Hematopoietic multipotent progenitor cell treated with erythropoietin and hydrocortisone succinate and interleukin-3 and kit ligand, for 17 days (in vitro differentiated cells): ENCODE measurements at places on chromosomes 11 and 22.
A peak's percentile ranks its signal among the peaks of the same experiment; 100 is the strongest.

GRCh38 chr11:72670041-72670440, 4.2 kb downstream of the PDE2A start:
- DNase-seq, result no peak

- no peak for DNase-seq
Measured at GRCh38 chr11:95922536-95923438, 1.1 kb downstream of the MTMR2 start.

- no peak for DNase-seq
Measured at GRCh38 chr22:43247546-43248260, 60.8 kb upstream of the TTLL12 start.

GRCh38 chr11:35402751-35403660, 16.4 kb downstream of the SLC1A2 start:
- DNase-seq, result no peak

- no peak for DNase-seq
Measured at GRCh38 chr11:4059424-4059823, 35.2 kb upstream of the RRM1 start.

- no peak for DNase-seq
Measured at GRCh38 chr22:35037089-35037488, 28.9 kb upstream of the ISX start.

DNA sequence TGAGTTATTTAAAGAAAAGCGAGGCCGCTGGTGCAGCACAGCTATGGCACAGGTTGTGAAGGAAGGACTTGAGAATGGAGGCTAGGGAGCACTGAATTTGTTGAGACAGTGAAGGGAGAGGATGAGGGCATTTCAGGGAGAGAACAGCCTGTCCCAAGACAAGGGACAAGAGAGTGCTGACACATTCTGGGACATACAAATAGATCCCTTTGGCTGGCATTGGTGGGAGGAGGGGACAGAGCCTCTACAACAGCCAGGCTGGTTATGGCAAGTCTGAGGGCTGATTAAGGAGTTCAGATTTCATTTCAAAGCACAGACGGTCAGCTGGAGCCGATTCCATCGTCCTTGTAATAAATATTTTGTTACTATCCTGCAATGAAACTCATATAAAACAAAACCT, 1.7 kb upstream of the SLC29A2 start:
- no peak for DNase-seq

- no peak for DNase-seq
Measured at GRCh38 chr11:16979703-16980622, 34.3 kb downstream of the PLEKHA7 start.

- DNase-seq, result peak; percentile 91
Measured at GRCh38 chr11:1772270-1773130, 8.8 kb upstream of the CTSD start.

GRCh38 chr11:12156301-12157140, 46.1 kb downstream of the MICAL2 start:
- DNase-seq, result no peak

- peak; percentile 67 for DNase-seq
Measured at GRCh38 chr22:40525250-40525884, 111.2 kb downstream of the MRTFA start.

DNA sequence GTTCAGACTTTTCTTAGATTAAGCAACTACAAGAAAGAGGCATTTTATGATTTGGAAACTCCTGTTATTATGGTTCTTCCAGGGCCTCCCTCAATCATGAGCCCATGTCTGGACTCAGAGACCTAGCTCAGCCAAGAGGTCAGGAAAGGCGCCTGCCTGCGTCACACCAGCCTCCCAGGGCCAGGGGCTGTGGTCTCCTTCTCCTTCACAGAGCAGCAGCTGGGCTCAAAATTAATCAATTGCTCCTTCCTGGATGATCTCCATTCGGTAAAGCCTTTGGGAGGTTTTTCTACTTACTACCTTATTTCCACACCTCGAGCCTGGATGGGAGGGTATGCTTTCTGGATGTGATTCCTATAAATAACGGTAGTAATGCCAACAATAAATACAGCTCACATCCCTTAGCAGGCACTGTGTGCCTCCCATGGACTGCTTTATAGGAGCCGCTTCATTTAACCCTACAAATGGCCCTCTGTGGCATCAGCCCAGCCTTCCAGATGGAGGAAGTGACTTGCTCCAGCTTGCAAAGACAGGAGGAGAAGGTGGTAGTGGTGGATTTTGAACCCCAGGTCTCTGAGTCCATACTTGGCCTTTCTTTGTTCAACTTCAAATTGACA, 1445.6 kb downstream of the TBC1D22A start:
- DNase-seq, result no peak

DNA sequence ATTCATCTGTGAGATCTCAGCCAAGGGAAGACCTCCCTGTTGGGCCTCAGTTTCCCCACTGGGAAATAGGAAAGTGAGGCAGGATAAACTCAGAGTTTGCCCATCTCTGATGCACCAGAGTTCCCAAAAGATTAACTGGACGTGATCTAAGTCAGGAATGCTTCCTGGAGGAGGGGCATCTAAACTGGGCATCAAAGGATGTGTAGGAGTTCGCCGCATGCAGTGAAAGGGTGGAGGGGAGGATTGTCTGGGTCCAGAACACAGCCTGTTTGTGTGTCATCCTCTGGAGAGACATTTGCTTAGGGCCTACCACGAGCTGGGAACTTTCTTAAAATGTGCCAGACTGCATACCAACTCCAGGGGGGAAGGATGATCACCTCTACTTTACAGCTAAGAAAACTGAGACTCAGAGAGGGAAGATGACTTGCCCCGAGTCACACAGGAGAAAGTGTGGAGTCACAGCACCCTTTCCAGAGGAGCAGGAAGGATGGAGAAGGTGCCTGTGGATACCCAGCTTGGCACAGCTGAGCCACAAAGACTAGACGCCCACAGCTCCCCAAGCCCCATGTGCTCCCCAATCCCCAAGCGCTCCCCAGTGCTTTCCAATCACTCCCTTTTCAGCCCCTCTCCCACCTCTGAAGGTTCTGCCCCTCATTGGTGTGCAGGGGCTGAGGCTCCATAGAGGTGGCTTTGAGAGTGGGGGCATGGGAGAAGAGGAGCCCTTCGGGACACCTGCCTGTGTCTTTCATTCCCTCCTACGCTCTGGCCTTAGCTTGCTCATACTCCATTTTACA, 50.1 kb downstream of the MN1 start:
- no peak for DNase-seq

- DNase-seq, result no peak
Measured at GRCh38 chr22:49503896-49504521, 323.7 kb downstream of the BRD1 start.

GRCh38 chr11:35282221-35282882, 137.0 kb downstream of the SLC1A2 start:
- DNase-seq, result no peak

DNA sequence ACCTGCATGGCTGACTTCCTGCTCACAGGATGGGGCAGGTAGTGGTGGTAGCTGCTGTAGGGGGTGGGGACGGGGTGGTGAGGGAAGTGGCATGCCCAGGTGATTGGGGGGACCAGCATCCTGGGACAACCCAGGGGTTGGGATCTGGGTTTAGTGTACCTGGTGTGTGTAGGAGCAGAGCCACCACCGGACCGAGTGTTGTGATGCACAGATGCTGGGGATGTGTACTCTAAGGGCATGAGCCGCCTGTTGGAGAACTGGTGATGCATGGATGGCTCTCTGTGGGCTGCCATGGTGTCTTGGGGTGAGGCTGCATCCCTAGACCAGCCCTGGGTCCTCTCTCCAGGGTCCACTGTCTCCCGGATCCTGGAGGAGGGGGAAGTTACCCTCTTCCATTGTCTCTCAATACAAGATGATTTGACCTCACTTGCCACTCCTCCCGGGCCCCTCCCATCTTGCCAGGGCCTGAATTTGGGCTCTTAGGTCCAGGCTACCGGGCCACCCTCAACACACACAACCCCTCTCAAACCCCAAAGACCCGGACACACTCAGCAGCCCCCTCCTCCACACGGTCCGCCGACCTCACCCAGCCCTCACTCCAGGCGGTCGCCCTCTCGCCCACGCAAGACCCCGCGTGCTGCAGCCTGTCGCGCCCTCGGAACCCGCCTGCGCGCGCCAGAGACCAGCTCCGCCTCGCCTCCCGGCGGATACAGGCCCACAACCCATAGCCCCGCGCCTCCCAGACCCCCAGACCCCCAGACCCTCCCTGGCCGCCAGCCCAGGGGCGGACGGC, 619 bp downstream of the LRRC75B start:
- no peak for DNase-seq

DNA sequence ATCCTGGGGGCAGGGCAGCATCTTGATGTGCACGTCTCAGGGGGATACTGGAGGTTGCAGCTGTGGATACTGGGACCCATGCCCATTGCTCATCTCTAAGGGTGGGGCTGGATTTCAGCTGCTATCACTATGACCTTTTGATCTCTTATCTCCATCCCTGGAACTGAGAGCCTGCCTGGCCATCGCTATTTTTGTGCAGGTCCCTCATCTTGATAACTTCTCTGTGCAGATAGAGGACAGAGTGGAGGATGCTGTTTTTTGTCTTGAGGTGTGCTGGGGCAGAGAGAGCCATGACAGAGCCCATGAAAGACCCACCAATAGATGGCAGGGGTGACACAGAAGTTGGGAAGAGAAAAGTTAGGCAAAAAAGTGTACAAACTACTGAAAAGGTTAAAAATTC, 5.1 kb upstream of the INSC start:
- no peak for DNase-seq

GRCh38 chr11:126585774-126586491, 230.4 kb downstream of the ST3GAL4 start:
- no peak for DNase-seq

- DNase-seq, result no peak
Measured at GRCh38 chr22:24465566-24465965, 29.6 kb upstream of the UPB1 start.

DNA sequence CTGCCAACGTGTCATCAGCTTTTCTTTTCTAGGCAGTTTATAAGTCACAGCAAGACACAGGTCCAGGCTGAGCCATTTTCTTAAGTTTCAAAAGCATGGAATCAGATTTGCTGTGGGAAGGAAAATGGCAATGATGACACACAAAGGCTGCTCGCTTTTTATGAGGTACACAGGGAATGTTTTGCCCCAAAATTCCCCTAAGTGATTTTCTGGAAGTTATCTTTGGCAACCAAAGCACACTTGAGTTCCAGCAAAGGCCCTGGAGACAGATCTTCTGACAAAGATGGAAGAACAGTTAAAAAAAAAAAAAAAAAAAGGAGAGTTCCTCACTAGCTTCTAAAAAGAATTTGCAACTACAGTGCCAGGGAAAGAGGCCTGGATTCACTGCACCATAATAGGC, 260.8 kb downstream of the LARGE1 start:
- DNase-seq, result no peak

- DNase-seq, result peak; percentile 41
Measured at GRCh38 chr11:78586452-78587046, 11.9 kb upstream of the NARS2 start.

DNA sequence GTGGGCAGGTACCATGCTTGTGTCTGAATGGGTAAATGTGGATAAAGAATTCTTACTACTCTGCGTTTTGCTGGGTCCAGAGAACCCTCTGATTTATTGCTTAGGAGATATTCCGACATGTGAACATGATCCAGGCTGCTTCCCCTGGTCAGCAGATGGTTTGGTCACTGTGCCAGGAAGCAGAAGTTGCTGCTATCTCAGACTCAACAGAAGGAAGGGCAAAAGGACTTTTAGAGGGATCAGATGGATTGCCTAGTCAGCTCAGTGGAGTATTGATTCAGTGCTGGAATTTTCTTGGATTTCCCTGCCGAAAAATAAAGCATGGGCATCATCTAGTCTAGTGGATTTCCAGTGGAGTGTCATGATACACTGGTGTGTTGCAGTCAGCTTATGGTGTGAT, 440.1 kb downstream of the NTM start:
- DNase-seq, result no peak

DNA sequence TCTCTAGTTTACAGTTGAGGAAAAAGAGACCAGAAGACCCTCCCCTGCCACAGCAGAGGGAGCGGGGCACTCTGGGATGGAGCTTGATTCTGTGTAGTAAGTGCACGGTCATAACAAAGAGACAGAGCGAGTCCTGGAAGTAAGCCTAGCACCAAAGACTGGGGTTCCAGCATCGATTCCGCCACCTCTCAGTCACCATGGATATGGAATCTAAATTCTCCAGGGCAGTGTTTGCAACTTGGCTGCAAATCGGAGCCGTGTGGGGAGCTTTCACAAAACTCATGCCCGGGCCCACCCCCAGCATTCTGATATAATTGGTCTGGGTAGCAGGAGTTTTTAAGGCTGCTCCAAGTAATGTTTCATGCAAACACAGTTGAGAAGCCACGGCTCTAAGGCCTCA, 129.5 kb upstream of the OPCML start:
- no peak for DNase-seq

GRCh38 chr11:16791191-16791961, 52.9 kb downstream of the C11orf58 start:
- no peak for DNase-seq

- DNase-seq, result peak; percentile 61
Measured at GRCh38 chr11:72683782-72684200, 9.6 kb upstream of the PDE2A start.

GRCh38 chr11:8192016-8192895, 23.4 kb upstream of the RIC3 start:
- peak; percentile 85 for DNase-seq

- DNase-seq, result no peak
Measured at GRCh38 chr11:65654375-65655349, 8.1 kb downstream of the RELA start.

GRCh38 chr11:71202966-71203365, 49.4 kb downstream of the SHANK2 start:
- DNase-seq, result no peak

DNA sequence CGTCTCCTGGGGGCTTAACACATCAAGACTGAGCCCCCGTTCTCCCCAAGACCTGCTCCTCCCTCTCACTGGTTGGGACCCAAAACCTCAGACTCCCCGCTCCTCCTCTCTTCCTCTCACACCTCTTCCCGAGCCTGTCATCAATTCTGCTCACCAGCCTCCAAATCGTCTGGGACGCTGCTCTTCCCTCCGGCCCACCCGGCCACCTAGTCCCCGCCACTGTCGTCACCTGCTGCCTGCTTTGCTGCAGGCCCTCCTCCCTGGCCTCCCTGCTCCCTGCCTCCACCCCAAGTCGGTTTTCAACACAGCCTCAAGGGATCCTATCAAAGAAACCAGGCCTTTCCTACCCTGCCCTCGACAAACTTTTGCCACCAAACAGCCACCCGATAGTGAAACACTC, 3.1 kb downstream of the MFNG start:
- DNase-seq, result no peak

DNA sequence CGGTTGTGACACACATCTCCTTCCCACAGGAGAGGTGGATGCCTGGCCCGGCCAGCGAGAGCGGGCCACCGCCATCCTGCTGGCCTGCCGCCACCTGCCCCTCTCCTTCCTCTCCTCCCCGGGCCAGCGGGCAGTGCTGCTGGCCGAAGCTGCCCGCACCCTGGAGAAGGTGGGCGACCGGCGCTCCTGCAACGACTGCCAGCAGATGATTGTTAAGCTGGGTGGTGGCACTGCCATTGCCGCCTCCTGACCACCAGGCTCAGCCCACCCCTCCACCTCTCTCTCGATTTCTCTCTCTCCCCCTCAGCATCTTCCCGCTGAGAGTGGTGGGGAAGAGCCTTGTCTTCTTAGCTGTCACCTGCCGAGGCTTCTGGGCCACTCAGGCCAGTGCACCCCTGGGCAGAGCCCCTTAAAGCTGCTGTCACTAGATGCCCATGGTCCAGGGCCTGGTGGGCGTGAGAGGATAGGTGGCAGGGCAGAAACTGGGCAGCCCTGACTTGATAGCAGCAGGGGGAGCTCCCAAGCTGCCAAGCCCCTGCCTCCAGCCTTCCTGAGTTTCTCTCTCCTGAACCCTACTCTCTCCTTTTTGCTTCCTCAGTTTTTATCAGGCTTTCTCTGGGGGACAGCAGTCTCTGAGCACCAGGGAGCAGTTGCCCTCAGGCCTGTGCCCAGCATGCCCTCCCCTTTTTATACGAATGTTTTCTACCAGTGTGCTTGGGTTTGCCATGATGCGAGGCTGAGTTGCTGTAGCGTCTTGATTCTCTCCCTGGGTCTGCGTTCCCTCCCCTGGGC, 9.3 kb downstream of the SHISA8 start:
- no peak for DNase-seq
